ENCODE measurements at places on chromosomes 2 and 18.

GRCh38 chr2:77005522-77005921, 516.7 kb downstream of the LRRTM4 start:
- no peak for DNase-seq

GRCh38 chr2:160652236-160652635, 158.6 kb upstream of the RBMS1 start:
- no peak for DNase-seq

GRCh38 chr18:46629361-46629760, 27.7 kb downstream of the LOXHD1 start:
- no peak for DNase-seq

DNA sequence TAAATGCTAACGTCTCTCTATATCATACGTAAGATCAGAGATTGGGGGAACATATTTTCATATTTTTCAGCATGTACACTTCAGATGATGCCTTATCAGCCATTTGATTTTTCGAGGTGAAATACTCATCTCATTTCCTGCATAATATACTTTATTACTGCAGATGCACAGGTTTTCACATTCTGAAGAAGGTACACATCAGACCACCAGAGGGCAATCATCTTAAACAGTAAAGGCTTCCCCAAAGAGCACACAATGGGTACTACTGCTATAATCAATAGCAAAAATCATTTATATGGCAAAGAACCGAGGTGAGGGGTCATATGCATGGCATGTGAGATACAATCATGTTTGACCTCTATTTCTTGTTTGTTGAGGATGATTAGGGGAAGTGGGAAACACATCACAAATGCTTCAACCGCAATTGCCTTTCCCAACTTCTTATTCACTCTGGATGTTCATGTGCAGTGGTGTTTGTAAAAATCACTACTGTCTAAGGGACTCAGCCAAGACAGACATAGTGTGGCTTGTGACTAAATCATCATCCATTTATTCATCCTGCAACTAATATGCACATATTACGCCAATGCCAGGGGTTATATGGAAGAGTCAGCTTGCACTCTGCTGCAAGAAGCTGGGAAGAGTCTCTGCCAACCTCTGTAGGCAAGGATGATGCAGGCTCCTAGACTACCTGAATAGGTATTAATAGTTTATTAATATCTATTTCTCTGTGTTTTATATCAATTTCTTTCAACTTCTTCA, 118.7 kb downstream of the EPB41L3 start:
- no peak for DNase-seq

DNA sequence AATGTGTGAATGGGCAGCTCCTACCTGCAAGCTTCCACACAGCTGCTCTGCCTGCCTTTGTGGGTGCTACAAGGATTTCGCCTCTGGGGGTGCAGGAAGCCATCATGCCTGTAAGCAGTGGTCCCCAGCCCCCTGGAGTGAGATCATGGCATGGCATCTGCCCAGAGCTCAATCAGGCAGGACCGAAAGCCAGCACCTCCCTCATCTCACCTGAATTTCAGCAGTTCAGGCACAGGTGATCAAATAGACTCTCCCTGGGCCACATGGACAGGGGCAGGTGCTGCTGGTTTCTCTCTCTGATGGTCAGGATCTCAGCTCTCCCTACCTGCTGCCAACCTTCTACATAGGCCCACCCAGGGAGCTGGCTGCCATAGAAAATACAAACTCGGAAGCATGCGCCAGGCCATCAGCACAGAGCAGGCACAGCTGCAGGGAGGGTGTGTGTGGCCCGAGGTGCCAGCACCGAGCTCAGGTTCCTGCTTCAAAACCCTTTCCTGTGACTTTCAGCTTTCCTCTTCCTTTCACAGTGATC, 133.2 kb upstream of the ID2 start:
- no peak for DNase-seq

GRCh38 chr2:15886231-15886630, 54.1 kb upstream of the MYCN start:
- DNase-seq: no peak

GRCh38 chr18:79856119-79857007, 58.6 kb downstream of the KCNG2 start:
- peak; percentile 6 for DNase-seq

GRCh38 chr2:11949732-11950523, 203.5 kb downstream of the LPIN1 start:
- DNase-seq: no peak

DNA sequence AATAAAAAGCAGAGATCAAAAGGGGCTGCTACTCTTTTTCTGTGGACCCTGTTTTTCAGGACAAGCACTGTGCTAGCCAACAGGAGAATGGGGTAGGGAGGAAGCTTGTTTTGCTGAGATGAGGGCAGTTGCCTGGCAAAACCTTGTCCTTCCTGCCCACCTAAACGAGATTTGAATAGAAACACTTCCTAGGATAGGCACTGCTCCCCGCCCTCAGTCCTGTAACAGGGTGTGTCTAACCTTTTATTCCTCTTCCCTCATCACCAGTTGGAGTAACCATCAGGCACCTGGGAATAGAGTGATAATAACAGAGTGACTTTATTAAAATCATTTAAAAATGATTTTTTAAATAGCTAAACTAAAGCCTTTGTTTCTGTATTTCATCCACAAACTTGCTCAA, 368.8 kb downstream of the LNPK start:
- DNase-seq: no peak

DNA sequence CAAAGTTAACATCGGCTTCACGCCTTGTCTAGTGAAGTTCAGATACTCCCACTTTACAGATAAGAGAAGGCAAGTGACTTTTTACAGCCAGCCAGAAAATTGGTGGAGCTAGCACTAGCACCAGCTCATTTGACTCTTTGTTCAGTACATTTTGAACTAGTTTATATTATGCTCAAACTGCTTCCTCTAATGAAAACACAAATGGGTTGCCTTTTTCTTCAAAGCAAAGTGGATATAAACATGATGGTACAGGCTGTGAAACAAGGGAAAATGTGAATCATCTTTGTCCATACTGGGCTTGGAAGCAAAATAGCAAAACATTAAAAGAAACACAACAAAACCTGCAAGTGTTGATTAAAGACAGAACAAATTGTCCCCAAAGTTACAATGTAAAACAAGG, 99.6 kb upstream of the LHCGR start:
- DNase-seq: no peak

GRCh38 chr2:237300739-237301138, 113.2 kb downstream of the COL6A3 start:
- no peak for DNase-seq

DNA sequence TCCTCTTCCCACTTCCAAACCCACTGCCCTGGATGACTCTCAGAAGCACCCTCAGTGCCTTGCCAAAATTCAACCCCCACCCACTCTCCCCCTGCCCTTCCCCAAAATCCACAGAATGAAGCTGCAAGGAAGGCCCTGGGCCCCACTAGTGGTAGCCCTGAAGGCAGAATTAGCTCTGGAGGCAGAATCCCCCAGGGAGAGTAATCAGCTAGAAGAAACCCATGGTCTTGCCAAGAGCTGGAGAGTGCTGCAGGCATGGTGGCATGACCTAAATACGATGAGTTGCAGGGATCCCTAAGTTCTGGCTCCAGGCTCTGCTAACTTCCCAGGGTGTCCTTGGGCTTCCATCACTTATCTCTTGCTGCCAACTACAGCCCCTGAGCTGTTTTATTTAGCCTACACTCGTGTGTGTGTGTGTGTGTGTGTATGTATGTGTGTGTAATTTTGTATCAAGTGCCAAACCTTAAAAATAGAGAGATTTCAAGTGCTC, 7.9 kb downstream of the GAD1 start:
- no peak for DNase-seq

DNA sequence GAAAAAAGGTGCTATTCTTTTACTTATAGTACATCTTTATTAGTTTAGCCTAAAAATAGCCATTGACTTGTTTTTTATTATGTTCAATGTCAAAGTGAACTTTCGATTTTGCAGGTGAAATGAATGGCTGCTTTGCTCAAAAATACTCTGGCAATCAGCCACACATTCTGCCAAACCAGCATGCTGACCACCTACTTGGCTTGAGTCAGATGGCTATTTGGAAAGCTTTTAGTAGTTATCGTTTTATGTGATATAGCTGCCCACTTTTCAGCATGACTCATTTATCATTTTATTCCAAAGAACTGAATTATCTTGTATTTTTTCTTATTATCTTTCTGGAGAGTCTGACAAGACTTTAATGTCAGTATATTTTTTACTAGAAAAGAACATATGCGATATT, 1615.8 kb upstream of the TMEFF2 start:
- no peak for DNase-seq

DNA sequence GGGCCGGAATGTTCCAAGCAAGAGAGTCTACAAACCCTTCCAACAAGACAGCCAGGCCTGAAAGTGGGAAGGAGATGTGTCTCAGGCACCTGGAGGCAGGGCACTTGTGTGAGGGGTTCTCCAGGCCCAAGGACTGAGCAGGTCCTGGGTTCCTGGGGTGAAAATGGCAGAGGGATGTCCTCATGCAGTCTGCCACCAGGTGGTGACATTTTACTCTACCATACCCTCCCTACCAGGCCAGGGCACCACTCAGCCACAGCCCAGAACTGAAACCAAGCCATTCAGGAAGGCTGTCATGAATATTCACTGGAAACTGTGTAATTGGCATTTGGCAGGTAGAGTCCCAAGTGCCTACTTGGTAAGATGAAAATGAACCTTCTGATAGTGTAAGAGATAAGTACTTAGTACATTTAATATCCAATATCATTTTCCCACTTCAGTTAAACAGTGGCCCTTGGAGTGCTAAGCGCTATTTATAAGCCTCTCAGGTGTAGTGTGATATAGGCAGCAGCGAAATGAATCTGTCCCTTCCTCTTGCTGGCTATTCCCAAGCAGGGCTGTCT, 185.1 kb downstream of the MYO5B start:
- peak; percentile 19 for DNase-seq

GRCh38 chr18:13418013-13418710, 199.6 kb downstream of the LDLRAD4 start:
- no peak for DNase-seq

DNA sequence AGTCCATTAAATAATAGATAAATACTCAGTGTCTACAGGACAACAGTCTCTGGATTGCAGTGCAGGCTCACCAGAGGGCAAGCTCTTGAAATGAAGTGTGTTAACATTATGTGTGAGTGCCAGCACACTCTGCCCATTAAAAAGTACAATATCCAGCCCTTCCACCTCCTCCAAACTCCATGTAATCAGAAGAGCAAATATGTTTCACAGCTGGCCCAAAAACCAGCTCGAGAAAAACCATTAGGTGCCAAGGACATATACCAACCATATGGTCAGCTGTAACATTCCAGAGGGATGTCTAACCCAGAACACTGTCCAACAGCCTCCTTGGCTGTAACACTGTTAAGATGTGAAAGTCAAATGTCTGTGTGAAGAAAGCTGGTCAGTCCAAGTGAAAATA, 112.2 kb downstream of the ZNF385B start:
- no peak for DNase-seq

GRCh38 chr18:32889615-32890593, 117.1 kb upstream of the KLHL14 start:
- no peak for DNase-seq

DNA sequence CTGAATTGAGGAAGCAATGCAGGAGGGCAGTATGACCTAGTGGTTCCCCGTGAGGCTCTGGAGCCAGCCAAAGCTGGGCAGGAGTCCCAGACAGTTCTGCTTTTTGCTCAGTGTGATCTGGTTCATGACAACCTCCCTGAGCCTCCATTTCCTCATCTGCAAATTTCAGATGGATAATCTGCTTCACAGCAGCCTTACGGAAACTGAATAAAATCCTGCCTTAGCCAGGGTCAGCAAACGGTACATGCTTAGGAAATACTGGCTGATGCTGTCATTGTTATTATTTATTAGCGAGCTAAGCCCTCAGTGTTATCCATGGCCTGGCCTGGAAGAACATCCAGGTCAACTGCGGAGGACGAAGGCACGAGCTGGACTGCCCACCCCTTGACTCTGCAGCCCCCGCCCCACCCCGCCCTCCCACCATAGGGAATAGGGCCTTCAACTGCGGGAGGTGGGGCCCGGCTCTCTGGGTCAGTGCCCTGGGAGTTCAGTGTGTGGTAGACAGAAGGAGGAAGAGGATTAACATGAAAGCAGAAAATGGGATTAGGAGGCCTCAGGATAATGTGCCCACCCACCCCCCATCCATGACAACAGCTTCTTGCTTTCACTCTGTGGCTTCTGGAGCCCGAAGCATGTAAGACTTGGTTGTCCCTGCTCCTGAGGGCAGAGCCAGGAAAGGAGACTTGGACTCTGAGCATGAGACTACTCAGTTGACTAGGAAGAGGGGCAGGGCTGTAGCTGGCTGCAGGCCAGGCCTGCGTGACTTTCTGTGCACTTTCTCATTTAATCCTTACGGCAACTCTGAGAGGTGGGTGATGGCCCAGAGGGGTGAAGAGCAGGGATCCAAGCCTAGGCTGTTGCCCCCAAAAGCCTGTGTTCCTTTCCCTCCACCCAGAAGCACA, 13.1 kb downstream of the PKDCC start:
- DNase-seq: no peak

GRCh38 chr2:180048251-180048650, 41.2 kb upstream of the CWC22 start:
- no peak for DNase-seq

- no peak for DNase-seq
Measured at GRCh38 chr2:28802975-28803429, 7.6 kb upstream of the SPDYA start.

DNA sequence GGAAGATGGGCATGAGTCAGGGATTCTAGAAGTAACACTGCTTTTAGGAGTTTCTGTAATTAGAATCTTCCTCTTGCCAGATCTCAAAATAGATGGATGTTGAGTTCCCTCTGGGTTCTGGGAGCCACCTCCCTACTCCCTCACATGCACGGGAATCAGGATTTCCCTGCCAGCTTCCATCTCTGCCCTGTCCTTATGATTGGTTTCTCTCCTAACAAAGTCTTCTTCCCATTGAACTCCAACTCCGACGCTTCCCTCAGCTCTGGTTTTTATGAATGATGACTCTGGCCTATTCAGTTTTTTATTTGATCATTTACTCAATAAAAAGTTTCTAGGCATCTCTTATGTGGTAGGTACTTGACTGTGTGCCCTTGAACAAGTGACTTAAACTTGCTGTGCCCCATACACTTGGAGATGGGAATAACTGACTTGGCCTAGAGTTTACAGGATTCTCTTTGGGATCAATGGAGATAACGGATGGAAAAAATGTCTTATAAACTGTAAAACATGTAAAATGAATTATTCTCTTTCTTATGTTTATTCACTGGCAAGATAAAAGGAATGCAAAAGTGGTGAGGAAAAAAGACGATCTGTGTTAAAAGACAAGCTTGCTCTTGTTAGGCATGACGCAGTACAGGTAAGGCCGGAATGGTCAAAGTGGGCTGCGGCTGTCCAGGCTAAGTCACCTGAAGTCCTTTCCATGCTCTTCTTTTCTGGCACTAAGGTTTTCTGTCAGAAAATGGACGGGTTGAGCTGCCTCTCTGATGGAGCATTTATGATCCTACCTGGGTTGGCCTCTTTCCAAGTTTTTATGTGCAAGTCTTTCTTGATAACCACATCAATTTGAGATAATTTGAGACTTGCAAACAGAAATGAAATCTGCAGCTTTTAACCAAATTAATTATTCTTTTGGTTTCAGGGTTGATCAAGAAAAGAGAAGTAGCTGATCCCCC, 199.6 kb downstream of the MYCN start:
- no peak for DNase-seq

All from Caco-2 (cell line).